ENCODE measurements at places on chromosomes 11 and 22.

DNA sequence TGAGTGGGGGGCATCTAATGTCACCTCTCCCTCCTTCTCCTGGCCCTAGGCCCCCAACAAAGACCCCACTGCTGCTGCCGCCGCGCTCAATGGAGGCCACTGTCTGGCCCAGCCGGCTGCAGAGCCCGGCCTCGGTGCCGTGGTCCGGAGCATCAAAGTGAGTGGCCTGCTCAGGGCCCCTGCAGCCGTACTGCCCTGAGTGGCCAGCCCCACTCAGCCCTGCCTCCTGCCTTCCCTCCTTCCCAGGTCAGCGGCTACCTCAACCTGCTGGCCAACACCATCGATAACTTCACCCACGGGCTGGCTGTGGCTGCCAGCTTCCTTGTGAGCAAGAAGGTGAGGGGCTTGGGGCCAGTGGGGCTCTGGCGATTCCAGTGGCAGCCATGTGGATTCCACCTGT, 5.0 kb downstream of the SLC39A13 start:
- DNase-seq: no peak

DNA sequence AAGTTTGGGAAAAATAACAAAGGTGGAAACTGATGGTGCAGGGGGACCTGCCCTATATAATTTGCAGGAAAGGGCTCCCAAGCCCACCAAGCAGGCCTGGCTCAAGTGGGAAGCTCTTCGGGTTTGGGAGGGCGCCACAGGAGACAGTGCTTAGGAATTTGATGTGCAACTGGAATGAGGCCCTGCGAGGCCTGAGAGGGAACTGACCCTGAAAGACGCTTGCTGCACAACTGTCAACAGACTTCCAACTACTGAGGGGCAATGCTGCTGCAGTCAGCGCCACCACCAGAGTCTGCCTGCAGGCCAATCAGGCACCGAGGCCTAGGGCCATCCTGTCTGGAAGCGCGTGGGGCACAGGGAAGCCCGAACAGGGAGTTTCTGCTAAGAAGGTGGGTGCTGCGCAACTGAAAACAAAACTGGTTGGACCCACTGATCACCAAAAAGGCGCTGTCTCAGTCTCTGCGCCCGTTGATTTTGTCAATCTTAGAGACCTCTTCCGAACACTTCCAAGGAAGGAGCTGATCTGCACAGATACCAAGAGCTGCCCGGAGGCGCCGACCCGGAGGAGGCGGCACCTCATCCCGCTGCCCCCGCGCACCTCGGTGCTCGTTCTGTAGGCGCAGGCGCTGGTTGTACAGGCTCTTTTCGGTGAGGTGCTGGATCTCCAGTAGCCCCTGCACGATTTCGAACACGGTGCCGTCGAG, 667 bp downstream of the DGCR6L start:
- no peak for DNase-seq

GRCh38 chr11:91997226-91997625, 227.4 kb upstream of the FAT3 start:
- no peak for DNase-seq

DNA sequence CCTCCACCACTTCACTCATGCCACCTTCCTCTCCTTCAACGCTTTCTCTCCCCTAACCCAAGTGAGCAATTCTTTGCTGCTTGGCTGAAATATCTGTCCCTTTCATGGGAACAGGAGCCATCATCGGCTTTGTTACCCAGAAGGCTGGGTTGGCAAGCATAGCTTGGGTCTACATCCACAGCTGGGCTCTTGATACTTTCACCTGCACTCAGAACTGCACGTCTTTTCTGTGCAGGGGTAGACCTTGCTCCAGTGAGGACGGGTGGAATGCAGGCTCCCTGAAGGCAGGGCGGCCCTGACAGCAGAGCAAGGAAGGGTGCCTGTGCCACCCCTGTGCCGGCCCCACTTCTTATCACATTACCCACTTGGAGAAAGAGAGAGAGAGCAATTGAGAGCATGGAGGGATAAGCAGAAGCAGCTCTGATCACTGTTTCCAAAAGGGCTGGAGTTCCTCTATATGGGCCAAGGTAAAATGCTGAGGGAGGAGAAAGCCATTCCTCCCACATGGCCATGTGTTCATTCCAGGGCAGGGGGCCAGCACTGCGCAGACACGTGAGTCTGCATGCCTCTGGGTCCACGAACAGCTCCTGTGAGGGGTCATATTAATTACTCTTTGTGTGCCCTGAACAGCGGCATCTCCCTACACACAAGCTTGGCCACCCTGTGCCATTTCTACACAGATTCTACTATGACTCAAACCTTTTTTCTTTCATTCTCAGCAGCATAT, 181.8 kb downstream of the BUD13 start:
- no peak for DNase-seq

GRCh38 chr22:24498824-24499223, 3.7 kb downstream of the UPB1 start:
- no peak for DNase-seq

DNA sequence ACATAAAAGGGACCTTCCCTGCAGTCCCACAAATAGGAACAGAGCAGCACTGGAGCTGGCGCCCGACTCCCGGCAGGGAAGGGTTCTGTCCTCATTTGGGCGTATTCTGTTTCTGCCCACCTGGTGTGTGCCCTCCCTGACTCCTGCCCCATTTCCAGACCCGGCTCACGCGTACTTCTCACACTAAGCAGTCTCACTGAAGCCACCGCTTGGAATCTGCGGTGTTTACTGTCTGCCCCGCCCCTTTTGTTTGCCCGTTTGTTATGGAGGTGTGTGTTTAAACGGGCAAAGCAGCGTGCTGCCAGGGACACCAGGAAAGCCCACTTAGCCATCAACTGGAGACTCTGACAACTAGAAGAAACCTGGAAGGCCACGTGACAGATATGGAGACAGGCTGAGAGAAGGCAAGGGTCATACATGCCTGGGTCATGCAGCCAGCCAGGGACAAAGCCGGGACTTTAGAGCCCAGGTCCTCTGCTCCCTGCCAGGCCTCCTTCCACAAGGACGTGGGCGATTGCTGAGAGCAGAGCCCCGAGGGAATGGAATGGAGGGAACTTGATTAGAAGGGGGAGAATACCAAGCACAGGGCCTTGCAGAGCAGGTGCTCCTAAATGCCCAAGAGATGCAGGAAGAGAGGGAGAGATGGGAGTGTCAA, 8.7 kb upstream of the EFCAB6 start:
- DNase-seq: no peak

- no peak for DNase-seq
Observed at GRCh38 chr11:20874358-20874757, 205.0 kb downstream of the NELL1 start.

DNA sequence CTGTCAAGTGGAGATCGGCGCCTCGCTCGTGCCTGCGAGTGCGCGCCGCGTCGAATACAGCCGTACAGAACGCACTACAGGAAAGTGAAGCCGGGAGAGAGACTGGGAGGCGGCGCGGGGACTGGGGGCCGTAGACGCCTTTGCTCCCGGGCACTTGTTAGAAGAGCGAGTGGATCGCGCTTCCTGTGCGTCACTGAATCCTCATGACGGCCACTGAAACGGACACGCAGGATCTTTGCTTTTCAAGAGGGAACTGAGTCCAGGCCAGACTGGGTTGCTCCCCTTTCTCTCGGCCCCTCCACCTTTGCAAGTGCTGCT, 314 bp downstream of the RIC8A start:
- peak; percentile 63 for DNase-seq

DNA sequence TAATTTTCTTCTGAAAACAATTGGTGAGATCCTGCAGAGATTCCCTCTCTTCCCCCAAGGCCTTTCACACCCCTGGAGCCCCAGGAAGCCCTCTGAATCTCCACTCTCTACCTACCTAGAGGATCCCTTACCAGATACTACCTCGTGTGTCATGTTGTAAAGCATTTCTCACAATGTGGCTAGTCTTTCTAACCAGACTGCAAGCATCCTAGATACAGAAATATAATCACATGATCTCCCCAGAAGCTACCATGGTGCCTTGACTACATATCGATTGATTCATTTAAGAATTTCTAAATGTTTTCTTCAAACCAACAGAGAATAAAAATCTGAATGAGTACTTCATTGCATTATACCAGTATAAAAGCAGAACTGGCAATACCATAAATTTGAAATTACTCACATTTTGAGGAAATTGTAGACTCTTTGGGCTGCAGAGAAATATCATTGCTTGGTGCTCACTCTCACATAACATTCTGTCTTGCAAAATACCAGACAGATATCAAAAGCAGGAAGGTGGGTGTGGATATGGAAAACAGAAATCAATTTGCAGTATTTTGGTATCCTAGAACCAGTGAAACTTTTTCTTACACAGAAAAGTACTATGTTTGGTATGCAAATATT, 113.5 kb downstream of the MAML2 start:
- DNase-seq: no peak

- DNase-seq: no peak
Observed at GRCh38 chr11:115129473-115130289, 374.5 kb downstream of the CADM1 start.

DNA sequence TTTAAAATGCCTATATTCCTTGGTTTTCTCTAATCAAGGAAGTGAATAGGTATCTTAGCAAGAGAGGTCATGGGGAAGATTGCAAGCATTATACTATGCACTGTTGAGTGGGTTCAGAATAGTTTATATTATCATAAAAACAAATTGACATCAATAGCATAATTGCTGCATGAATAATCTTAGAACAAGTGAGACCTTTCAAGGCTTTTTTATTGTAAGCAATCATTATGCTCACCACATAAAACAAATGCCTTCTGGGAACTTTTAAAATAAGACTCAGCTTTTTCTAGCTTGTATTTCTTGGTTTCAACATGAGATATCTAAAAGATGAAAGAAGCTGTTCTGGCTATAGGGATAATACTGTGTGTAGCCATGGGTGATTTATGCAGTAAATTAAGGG, 135.6 kb upstream of the ZC3H12C start:
- DNase-seq: no peak

GRCh38 chr11:10556590-10556989, 11.9 kb downstream of the LYVE1 start:
- DNase-seq: no peak

DNA sequence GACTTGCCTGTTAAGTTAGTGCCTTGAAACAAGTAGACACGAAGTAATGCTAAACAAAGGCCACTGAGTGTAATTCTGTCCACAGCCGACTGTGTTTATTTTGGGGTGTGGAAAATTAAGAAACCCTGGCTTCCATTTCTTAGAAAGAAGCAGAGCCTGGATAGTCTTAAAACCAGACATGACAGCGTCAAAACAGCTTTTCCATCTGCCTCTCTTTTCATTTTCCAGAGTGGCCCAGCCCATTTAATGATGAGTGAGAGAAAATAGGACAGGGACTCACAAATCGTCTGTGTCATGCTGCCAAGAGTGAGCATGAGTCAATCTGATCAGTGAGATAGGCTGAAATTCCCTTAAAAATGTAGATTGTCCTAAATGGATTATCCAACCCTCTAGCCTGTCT, 485.9 kb downstream of the JRKL start:
- DNase-seq: peak; percentile 4

- DNase-seq: peak; percentile 67
Observed at GRCh38 chr11:119340335-119341221, at the start of gene C1QTNF5. TSS of gene C1QTNF5 (minus strand) at chr11:119340883. CDS start at chr11:119340397, 486 bp downstream.

GRCh38 chr11:87322568-87322967, 284.8 kb downstream of the TMEM135 start:
- DNase-seq: no peak

- no peak for DNase-seq
Observed at GRCh38 chr11:85805387-85805786, 5.6 kb downstream of the SYTL2 start.

GRCh38 chr22:46951973-46952372, 189.5 kb downstream of the TBC1D22A start:
- no peak for DNase-seq

DNA sequence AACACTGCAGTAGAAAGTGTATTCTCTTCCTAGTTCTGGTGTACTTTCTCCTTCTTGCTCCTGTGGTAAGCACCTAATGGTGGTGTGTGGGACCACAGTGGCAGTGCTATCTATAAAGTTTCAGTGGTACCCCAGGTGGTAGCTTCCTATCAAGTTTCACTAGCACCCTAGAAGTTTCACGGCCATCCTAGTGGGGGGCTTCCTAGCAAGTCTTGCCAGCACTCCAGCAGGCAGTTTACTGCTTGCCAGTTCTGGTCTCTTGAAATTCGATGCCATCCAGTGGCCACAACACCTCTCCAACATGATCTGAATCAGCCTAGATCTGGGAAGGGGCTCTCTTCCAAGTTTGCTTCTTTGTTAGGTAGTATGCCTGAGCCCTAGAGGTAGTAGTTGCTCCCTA, 229.6 kb downstream of the SWAP70 start:
- DNase-seq: peak; percentile 7

DNA sequence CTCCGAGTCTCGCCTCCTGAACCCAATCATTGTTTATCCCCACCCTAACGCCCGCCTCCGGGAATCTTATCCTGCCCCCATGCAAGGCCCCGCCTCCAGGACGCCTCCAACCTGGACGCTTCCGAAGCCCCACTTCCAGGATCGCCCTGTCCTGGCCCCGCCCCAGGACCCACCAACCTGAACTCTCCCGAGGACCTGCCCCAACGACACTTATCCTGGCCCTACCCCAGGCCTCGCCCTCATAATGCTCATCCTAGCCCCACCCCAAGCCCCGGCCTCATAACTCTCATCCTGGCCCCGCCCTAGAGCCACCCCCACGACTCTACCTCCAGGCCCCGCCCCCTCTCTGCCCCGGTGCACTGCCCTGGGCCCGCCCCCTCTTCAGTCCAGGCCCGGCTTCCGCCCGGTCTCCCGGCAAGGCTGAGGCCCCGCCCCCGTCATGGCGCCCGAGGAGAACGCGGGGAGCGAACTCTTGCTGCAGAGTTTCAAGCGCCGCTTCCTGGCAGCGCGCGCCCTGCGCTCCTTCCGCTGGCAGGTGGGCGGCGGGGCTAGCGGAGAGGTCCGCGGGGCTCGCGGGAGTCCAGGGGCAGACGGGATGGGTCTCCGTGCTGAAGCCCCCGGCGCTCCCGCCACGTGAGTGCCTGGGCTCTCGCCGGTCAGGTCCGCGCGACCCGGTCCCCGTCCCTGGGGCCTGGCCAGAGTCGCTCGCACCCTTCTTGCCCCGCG, 45.7 kb upstream of the DEFB108B start:
- peak; percentile 93 for DNase-seq

GRCh38 chr22:43090130-43090789, 1.1 kb upstream of the TTLL1 start:
- DNase-seq: peak; percentile 93

- peak; percentile 6 for DNase-seq
Observed at GRCh38 chr11:109197656-109198055, 224.3 kb upstream of the C11orf87 start.

DNA sequence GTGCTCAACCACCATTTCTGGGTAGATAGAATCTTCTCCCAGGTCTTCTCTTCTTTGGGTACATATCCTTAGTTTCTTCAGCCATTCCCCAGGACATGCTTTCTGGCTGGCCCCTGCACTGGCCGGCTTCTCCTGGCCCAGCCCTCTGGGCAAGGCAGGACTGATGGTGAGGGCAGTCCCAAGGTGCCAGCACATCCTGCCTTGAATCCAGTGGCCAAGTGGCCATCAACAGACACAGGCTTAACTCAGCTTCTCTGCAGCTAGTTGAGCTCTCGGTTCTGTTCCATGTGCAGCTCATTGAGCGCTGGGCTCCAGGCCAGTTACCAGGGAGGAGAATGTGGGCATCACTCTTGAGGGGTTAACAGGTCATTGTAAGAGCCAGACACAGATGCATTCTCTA, 17.6 kb downstream of the SMIM38 start:
- DNase-seq: no peak

- peak; percentile 36 for DNase-seq
Observed at GRCh38 chr22:43289976-43290721, 53.0 kb downstream of the SCUBE1 start.

- peak; percentile 55 for DNase-seq
Observed at GRCh38 chr11:59756558-59756840, 1.3 kb downstream of the STX3 start.

GRCh38 chr11:4455419-4455818, 6.3 kb downstream of the OR52K2 start:
- DNase-seq: no peak

- no peak for DNase-seq
Observed at GRCh38 chr11:43285826-43286225, 26.0 kb upstream of the API5 start.

All from fibroblast of mammary gland (primary cell).